ENCODE measurements at places on chromosomes 12 and 14.
A peak's percentile ranks its signal among the peaks of the same experiment; 100 is the strongest.

DNA sequence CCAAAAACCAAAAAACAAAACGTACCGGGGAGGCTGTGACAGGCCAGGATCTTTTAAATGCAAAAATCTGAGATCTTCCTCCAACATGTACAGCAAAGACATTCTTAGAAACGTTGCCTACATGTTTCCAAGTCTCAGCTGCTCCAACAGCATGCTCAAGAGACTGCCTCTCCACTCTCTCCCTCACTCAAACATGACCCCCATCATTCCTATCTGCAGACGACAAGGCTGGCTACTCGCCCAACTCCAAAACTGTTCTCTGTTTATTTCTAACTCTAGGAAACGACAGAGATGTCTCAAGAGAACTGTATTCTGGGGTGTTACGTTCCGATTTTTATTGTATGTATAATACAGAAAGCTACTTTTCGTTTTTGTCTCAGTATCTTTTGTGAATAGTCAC is 57.5 kb upstream of the TMCC3 start:
- DNase-seq = no peak

DNA sequence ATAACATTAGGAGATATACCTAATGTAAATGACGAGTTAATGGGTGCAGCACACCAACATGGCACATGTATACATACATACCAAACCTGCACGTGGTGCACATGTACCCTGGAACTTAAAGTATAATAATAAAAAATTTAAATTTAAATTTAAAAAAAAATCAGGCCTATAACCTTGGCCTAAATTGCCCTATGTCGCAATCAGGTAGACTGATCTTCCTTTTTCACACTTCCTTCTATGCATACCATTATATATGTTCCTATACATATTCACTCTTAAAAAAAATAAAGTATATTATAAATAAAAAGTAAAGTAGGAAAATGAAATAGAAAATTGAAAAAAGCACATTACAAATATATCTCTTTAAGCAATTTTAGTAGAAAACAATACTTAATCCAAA is 117.7 kb upstream of the GARIN2 start:
- DNase-seq = no peak

DNA sequence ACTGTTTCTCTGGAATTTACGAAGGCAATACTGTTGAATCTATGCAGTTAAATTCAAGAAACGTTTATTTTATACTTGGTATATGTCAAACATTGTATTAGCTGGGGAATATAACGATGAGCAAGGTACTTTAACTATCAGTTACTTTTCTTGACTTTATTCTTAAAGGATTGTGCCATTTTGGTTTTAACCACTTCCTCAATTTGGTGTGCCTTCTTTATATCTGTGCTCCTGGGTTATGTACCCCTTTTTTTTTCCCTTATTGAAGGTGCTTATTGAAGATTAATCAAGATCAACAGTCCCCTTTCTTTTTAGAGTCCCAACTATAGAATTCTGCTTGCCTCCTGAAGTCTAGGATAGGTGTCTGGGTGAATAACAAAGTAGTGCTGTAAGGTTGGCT is 5.8 kb downstream of the RAB21 start:
- DNase-seq = no peak

DNA sequence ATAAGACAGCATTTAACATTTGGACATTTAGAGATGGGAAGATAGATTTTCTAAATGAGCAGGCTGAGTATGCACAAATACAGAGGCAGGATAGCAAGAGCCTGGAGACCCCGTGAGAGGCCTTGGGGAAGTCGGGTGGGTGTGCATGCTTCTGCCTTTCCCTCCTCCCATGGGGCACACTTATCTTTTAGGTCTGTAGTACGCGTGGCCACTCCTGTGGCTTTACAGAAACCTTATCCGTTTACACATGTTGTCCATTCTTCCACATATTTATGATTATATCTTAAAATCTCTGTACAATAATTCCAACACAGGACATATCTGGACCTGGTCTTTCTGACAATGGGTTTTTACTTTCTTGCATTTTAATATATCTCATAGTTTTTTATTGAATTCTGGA is 33.6 kb downstream of the GYS2 start:
- no peak for DNase-seq

GRCh38 chr12:122467983-122468382 is 32.7 kb downstream of the ZCCHC8 start:
- no peak for DNase-seq

DNA sequence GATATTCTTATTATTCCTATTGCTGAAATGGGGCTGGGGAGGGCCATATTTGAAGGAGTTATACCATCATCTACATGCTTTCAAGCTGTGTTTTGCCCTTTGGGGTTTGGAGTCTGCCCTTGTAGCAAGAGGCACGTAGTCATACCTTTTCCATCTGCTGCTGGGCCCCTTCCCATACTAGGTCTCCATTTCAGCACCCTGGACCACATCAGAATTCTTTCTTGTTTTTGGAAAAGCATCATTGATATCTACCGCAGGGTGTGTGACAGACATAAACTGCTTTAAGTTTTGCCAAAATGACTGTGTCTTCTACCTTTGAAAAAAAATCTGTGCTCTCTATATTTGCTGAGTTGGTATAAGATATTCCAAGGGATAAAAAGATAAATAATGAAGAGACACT is 12.3 kb upstream of the DUSP6 start:
- DNase-seq = no peak

GRCh38 chr12:77928078-77928477 is 97.4 kb downstream of the NAV3 start:
- no peak for DNase-seq

DNA sequence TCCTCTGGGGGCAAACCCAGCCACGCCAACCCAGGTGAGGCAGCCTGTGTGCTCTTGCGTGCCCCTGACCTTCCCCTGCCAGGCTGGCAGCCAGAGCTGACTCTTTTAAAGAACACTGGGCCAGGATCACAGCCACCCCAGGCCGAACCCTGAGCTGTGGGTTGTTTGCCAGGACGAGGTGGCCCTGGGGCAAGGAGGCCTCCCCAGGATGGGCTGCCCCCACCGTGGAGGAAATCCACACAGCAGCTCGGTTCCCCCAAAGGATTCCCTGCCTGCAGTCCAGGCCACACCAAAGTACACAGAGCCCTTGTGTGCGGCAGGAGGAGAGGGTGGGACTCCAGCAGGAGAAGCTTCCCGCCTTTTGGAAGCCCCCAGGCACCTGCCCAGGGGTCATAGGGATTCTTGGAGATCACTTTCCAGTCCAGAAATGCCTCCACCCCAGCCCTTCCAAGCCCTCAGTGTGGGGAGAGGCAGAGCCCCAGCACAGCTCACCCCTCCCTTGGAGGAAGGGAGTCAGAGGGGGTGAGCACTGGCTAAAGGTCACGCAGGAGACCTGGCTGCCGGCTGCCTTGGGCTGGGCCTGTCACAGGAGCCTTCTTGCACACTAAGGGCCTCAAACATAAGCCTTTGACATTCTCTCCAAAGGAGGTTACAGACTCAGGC is 115.6 kb downstream of the CALM1 start:
- DNase-seq = no peak

GRCh38 chr12:13592063-13592942 is 389.1 kb downstream of the GRIN2B start:
- DNase-seq = no peak

- DNase-seq = no peak
These were observed 90.0 kb downstream of the ANO6 start for GRCh38 chr12:45305907-45306306.

- peak; percentile 59 for DNase-seq
These were observed 28.6 kb downstream of the BAZ2A start for GRCh38 chr12:56601503-56601902.

- DNase-seq = no peak
These were observed 1.9 kb downstream of the PTPN21 start for GRCh38 chr14:88552876-88553275.

DNA sequence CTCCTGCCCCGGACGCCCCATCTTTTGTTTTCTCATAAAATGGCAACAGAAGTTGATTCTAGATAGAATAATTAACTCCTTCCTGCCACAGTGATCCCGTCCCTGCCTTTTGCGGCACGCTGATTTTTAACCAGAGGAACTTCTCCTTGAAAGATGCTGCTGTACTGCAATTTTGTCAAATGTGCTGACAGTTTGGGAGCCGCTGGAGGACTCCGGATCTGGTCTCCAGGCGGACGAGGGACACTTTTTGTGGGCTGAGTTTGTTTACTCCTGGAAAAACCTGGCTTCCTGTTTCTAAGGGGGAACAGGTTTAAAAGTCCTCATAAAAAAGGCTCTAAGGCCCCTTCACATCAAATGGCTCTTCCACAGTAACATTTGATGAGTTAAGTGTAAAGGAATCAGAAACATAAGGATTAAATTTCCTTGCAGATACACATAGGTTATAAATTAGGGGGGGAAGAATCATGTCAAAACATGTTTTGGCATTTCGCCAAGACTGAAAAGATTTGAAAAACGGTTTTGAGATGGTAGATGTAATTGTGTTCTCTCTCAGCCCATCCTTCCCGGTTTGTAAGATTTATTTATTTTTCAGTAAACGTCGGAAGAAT is 15.5 kb downstream of the FZD10 start:
- no peak for DNase-seq

DNA sequence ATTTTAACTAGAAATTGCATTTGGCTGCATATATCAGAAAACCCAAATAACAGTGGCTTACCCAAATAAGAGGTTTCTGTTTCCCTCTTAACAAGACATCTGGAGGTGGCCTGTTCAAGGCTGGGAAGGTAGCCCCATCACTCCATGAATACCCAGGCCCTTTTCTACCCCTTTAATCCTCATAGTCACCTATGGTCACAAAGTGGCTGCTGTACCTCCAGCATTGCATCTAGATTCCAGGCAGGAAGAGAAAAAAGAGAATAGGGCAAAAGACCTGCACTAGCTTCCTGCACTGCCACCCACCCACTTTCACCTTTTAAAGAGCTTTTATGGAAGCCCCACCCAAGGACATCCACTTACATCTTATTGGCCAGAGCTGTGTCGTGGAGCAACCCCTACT is 124.0 kb upstream of the NCOR2 start:
- DNase-seq = no peak

GRCh38 chr12:5348491-5348890 is 83.4 kb upstream of the NTF3 start:
- no peak for DNase-seq

- DNase-seq = no peak
These were observed 26.4 kb upstream of the AEBP2 start for GRCh38 chr12:19412844-19413243.

- no peak for DNase-seq
These were observed 27.7 kb upstream of the CALM1 start for GRCh38 chr14:90368946-90369721.

- no peak for DNase-seq
These were observed 28.3 kb downstream of the BEGAIN start for GRCh38 chr14:100558966-100559365.
